SJCRH30 (cell line): ENCODE measurements at places on chromosomes 6 and 20.

- no peak for DNase-seq
These were observed 119.4 kb downstream of the ZFAND3 start for GRCh38 chr6:37938909-37939308.

GRCh38 chr20:10665791-10666190, 8.0 kb downstream of the JAG1 start:
- no peak for DNase-seq

DNA sequence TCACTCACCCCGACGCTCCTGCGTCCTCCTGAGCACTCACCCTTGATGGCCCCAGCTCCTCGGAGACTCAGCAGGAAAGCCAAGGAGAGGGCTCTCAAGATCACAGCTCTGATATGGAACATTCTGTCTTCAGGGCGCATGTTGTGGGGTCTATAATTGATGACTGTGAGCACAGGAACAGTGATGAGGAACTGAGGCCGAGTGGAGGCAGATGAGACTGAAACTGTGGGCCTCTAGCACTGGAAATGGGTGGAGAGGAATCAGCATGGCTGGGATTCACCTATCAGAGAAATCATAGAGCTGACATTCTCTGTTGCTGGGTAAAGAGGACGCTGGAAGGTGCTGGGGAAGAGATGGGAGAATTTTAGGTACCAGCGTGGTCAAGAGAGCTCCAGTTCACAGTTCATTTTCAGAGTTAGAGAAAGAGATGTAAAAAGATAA, at the start of gene HLA-DPA1:
TSS of gene HLA-DPA1 (minus strand) at position 219 of the 441 bp plus-strand sequence.
- DNase-seq, result no peak

DNA sequence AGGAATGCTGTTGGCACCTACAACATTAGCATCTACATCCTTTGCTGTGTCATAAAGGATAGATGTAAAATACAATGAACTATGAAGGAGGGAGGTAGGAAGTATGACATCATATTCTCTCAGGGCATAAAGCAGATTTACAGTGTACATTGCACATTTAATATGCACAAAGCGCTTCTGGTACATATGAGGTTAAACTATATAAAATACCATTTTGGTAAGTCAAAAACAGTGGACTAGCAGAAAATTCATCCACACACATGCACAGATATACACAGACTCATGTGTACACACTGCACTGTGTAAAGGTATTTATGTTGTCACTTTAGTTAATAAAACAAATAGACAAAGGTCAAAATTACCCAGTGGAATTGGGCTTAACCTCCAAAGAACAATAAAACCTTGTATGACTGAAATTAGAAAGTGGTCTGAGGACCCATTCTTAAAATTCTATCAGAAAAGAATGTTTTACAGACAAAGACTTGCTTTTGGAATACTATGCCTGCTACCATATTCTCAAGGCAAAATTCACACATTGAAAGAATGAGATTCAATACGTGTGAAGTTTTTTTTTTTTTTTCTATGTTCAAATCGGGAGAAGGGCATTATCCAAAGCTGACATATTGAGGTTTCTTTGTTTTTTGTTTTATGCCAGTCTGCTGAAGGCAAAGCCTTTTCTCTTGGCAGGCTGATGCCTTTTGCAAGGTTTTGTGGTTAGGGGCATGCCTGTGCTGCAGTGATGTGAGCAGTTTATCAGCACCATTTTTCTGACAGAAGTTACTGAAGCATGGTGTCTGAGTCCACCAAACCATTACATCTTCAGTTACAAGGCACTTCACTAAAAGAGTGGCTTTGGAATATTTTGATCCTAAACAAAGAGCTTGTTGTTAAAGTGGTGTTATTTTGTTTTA, 199.0 kb downstream of the PLCB1 start:
- DNase-seq, result no peak

DNA sequence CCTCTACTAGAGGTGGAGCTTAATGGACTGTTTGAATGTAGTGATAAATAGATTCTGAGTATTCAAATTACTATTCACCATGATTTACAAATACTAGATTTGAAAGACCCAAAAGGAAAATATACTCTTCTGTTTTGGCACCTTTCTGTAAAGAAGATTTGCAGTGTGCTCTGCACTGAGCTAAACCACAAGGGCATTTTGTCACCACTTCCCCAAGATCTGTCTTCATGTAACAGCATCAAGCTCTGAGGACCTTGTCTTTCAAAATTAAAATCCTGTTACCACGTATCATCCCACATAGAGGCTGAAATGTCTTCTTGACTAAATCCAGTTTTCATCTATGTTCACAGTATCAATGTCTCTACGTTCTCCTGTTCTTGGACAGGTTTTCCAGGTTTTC, 3.3 kb upstream of the PGK2 start:
- DNase-seq, result no peak

DNA sequence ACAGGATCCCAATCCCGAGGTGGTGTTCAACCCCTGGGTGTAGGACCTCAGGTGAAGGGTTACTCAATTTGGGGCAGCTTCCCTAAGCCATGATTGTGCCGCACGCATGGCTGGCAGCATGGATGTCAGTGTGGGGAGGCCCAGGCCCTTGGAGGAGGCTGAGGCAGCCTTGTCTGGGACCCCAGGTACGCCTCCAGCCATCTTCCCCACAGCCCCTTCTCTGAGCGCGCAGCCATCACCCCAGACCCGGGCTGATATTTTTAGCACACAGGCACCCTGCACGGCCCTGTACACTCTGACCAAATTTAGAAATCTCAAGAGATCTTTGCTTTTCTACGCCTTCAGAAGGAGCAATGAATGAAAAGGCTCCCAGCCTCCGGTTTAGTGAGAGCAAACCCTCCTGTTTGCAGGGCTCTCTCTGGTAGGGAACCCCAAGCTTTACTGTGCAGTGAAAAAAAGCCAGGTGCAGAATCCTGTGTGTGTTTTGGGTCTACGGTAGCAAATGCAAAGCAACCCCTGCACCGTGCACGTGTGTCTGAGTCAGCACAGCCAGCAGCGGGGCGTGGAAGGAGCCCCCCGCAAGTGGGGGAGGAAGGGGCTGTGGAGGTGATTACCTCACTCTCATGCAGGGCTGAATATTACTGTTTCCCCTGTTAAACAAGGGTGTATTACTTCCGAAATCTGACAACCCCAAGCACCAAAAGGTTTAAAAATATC, 44.3 kb downstream of the CTCFL start:
- no peak for DNase-seq

DNA sequence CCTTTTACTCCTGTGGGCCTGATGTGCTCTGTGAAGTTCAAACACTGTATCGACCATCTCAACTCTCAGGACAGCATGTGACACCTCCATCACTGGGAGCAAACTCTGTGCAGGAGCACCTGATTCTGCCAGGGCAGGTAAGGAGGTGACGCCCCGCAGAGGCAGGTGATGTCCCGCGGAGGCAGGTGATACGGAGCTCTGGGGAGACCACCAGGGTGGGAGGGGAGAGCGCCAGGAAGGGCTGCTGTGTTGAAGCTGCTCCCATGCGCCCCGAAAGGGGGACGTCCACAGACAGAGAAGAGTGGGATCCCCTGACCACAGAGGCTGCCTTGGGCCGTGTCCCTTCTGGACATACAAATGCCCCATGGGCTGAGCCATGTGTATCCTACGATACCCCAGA, 58.3 kb downstream of the DACT2 start:
- no peak for DNase-seq
